ENCODE measurements at places on chromosomes 7 and 10. TPM values are rescaled to one million over a fixed set of nuclear protein-coding genes. Genes with fewer than 3 reads are reported as not detected.

C10orf67 gene
- 0.45 TPM for polyA plus RNA-seq

CRHR2 gene
- polyA plus RNA-seq: 1.1 TPM

GLCCI1 gene
- 7.5 TPM for polyA plus RNA-seq

LEP gene
- polyA plus RNA-seq: 10.3 TPM

KIN gene
- polyA plus RNA-seq: 5.5 TPM

OR6B1 gene
- not detected for polyA plus RNA-seq

DKK1 gene
- 0.99 TPM for polyA plus RNA-seq

LRRC17 gene
- 1.00 TPM for polyA plus RNA-seq

GPR158 gene
- under 0.01 TPM for polyA plus RNA-seq

UTF1 gene
- not detected for polyA plus RNA-seq

ASB15 gene
- polyA plus RNA-seq: not detected

PLXDC2 gene
- polyA plus RNA-seq: 1.5 TPM

NUTM2E gene
- not detected for polyA plus RNA-seq

SPACDR gene
- polyA plus RNA-seq: 0.13 TPM

TMEM236 gene
- 0.24 TPM for polyA plus RNA-seq

ADO gene
- polyA plus RNA-seq: 8.4 TPM

SEMA3E gene
- polyA plus RNA-seq: 0.22 TPM

GFRA1 gene
- 9.6 TPM for polyA plus RNA-seq

NPFFR1 gene
- polyA plus RNA-seq: 0.11 TPM

CXCL12 gene
- 33.2 TPM for polyA plus RNA-seq

AKR1C3 gene
- 122 TPM for polyA plus RNA-seq

UCMA gene
- not detected for polyA plus RNA-seq
